ENCODE measurements at places on chromosomes 11 and 22.

GRCh38 chr22:27992294-27993165 lies 73.5 kb upstream of the PITPNB start:
- no peak for DNase-seq

DNA sequence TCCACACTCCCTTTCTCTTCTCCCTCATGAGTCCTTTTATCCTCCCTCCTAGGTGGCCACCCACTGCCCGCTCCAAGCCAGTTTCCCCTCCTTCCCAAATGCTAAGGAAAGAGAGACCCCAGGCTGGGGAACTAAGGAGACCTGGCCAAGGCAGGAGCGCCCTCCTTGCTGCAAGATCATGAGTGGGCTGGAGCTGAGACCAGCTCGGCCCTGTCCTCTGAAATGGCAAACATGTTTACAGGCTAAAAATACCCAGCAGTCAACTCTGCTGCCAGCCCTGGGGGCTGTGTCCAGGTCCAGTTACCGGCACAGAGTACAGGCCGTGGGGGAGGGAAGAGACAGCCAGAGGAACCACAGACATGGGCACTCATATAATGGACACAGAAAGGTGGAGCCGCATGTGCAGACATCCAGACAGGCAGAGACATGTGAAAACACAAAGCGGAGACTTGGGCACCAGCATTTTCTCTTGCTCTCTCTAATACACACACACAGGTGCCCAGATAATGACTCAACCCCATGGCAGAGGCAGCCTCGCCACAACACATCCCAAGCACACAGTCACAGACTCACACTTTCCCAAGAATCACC lies 1.2 kb upstream of the AHNAK start:
- no peak for DNase-seq

GRCh38 chr11:3674189-3674588 lies 3.0 kb upstream of the CHRNA10 start:
- DNase-seq = no peak

DNA sequence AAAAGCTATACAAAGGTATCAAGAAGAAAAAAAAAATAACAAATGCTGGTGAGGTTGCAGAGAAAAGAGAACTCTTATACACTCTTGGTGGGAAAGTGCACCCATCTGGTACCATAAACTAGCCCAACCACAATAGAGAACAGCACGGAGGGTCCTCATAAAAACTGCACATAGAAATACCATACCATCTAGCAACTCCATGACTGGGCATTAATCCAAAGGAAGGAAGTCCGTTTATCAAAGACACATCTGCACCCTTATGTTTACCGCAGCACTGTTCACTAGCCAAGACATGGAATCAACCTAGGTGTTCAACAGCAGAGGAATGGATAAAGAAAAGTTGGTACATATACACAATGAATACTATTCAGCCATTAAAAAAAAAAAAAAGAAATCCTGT lies 10.8 kb upstream of the CLDN5 start:
- DNase-seq = no peak

DNA sequence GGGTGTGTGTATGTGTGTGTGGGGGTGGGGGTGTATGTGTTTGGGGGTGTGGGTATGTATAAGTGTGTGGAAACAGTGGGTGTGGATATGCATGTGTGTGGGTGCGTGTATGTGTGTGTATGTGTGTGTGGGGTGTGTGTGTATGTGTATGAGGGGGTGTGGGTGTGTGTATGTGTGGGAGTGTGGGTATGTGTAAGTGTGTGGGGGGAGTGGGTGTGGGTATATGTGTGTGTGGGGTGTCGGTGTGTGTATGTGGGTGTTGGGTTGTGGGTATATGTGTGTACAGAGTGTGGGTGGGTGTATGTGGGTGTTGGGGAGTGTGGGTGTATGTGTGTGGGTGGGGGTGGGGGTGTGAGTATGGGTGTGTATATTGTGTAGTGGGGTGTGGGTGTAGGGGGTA lies 206.0 kb downstream of the OPCML start:
- DNase-seq = no peak

Data from CD4-positive, alpha-beta T cell treated with Interleukin-17A for 1 hour (primary cell).